ENCODE measurements at places on chromosomes 2 and 18.

DNA sequence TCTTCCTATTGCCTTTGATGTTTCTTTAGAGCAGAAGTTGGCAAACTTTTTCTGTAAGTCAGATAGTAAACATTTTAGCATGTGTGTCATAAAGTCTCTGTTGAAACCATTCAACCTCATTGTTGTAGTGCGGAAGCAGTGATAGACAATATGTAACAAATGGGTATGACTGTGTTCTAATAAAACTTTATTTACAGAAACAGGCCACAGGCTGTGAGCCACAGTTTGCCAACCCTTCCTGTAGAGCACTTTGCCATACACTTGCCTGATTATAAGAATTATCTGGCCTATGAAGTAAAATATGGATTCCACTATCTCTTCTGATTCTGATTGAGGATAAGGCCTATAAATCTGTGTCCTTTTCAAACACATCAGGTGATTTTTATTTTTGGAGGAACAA, 237.4 kb downstream of the DOK6 start:
- no peak for DNase-seq

DNA sequence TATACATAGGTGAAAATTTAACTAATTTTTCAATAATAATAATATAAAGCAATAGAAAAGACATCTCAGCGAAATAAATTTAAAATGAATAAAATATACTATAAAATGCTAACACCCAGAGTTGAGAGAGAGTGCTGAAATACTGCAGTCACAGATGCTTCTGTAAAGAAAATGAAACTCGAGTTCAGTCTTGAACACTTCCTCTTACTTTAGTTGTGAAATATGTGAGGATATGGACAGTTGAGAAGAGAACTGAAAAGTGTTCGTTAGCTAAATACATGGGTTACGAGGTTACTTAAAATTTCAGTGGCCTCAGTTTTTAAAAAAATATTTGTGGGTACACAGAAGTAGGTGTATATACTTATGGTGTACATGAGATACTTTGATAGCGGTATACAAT, 106.8 kb downstream of the DNAH7 start:
- no peak for DNase-seq

DNA sequence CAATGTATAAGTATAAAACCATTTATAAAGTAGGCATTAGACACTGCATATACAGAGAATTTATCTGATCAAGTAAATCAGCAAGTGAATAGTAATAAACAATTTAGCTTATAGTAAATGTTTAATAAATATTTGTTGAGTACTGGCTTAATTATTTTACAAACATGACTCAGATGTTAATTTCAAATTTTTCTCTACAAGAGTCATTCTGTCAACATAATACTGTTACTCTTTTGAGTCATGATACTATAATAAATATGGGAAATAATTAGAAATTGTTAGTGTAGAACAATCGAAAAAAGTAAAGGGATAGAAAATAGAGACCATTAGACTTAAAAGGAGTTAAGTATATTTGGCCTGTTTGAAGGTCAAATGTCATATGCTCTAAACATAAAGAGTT, 133.6 kb upstream of the MC4R start:
- no peak for DNase-seq

DNA sequence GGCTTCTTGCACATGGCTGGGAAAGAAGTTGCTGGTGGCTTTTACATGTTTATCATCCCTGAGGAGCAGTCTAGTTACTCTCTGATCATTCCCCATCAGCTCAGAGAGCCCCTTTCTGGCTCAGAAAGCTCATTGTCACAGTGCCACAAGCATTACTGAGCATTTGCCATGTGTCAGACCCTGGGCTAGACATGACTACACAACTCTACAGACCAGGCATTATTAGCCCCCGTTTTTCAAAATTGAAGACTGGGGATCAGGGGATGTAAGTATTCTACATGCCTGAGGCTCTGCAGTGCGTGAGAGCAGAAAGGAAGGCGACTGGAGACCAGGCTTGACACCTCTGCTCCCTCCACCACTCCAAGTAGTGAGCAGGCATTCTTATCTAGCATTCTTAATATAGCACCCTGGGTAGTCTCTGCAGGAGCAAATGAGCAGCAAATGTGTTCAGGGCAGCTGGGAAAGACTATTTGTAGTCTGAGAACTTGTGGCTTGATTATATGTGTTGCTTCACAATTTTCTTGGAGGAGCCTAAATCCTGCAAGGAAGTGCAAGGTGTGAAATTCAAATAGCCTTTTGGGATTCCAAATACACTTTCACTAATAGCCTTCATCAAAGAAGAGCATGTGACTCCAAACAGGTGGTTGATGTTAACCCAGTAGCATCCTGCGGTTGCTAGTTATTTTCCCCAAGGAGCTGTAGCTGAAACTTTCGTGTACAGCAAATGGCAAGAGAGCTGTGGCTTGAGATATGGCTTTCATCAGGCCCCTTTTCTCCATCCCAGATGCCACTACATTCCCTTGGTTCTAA, 143.2 kb downstream of the DDX1 start:
- DNase-seq = no peak

DNA sequence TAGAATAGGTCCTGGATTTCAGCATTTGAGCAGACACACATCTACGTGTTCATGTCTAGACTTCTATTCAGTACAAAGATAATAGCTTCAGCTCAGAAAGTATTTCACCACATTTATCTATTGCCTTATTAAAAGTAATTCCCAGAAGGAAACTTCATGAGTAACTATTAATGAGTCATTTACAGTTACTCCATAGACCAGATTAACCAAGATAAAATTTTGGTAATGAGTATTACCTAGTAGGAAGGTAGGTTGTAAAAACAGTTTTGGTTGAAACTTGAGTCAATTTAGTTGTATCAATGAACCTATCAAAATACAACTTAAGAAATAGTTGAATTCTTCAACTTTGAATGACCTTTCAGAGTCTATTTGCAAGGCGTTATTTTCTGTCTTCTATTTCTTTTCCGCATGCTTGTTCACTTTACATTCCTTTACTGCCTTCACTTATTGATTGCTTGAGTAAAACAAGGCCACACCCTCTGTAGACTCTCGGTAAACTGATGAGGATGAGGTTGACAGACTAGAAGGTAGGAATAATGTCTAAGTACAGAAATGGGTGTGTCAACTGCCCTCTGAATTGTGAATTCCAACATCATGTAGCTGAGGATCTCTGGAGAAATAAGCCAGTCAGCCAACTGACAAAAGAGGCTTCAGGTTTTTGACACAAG, 1165.6 kb upstream of the ZEB2 start:
- no peak for DNase-seq

DNA sequence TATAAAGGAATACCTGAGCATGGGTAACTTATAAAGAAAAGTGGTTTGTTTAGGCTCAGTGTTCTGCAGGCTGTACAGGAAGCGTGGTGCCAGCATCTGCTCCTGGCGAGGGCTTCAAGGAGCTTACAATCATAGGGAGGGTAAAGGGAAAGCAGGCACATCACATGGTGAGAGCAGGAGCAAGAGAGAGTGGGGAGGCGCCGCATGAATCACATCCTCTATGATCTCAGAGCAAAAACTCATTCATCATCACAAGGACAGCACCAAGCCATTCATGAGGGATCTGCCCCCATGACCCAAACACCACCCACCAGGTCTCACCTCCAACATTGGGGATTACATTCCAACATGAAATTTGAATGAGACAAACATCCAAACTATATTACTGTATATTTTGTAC, 32.5 kb downstream of the R3HDM1 start:
- no peak for DNase-seq

GRCh38 chr2:184560603-184561002, 37.7 kb upstream of the ZNF804A start:
- no peak for DNase-seq

DNA sequence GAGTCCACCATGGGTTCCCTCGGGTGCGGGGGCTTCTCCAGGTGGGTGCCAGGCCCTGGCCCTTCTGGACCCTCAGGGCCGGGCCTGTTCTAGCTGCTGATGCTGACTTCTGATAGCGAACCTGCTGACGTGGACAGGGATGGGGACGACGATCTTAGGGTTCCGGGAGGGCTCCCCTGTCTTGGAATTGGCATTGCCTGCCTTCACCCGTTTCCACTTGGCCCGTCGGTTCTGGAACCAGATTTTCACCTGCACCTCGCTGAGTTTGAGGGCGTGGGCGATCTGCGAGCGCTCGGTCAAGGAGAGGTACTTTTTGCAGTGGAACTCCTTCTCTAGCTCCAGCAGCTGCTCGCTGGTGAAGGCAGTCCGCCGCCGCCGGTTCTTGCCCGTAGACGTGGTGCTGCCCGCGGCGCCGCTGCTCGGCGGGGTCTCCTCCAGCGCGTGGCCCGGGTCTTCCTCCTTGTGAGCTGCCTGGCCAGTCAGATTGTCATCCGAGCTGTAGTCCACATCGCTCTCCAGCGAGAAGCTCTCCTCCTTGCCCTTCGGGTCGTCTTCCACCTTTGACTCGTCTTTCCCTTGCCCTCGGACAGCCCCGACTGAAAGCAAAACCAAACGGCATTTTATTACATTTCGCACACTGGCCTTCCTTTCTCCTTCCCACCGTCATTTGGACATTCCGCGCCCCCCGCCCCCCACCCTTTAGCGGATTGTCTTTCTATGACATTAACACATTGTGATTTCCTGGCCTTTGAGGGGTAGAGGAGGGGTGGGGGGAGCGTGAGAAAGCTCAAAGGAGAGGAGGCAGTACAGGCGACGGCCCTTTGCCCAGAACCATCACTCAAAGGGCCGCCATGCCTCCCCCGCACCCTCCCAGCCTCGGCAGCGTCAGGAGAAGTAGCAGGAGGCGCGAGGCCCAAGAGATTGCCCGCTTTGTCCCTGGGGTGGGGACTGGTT, 2.1 kb downstream of the GBX2 start:
- no peak for DNase-seq

DNA sequence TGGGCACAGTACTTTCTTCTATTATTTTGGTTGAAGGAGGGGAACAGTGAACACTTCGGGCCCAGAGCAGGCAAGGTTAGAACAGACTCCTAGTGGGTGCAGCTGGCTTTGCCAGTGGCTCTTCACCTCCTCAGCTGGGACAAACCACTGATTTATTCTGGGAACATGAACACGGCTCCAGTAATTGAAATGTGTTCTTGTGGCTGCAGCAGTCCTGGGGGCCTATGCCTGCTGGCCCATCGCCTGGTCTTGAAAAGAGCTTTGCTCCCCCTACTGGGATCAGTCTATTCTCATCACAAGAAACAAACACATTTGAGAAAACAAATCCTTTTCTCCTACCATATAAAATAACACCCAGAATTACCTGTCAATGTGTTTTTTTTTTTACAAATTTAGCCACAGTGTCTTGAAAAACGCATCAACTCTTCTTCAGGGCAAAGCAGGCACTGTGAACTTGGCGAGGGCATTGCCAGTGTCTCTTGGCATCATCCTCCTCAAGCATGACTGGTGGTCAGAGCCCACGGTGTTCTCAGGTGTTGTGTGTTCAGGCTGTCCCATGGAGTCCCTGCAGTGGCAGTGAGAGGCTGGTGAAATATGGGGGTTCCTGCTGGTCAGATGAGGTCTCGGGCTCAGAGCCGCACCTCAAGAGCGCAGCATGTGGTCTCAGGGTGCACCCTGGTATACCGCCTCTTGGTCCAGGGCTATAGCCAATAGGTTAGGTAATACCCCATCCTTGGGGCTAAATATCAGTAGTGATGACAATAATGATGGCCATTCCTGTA, 51.3 kb downstream of the RNF144A start:
- DNase-seq = no peak

DNA sequence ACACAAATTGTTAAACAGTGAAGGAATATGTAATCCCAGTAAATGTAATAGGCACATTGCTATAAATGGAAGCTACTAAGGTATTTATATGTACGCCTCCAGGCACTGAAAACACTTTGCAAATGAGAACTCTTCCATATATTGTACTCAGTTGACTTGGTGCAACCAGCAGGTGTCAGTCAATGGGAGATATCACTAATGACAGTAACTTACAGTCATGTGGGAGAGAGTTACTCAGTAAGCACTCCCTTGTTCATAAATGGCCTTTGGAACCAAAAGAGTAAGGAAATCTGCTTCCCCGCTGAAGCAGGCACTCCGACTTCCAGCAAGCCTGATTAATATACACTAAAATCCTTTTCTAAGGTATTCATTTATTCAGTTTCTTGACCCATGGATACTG, 5.9 kb downstream of the MDH1 start:
- no peak for DNase-seq

GRCh38 chr2:33696234-33696633, 97.1 kb upstream of the FAM98A start:
- no peak for DNase-seq

DNA sequence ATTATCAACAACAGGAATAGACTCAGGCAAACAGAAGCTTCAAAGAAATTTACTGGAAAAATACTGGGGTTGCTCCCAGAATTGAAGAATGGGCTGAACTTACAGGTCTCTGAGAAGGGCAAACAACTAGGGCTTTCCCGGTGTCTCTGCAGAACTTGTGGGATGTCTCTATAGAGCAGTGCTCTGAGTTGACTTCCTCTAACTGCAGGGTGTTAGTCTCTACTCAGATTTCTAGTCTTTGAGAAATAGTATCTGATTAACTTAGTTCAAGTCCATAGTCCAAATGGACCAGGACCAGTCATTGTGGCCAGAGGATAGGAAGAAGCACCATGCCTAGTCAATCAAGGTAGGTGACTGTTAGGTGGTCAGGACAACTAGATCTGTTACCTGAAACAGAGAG, 45.8 kb downstream of the LIMS1 start:
- DNase-seq = no peak

GRCh38 chr2:156841321-156841720, 405.1 kb downstream of the GPD2 start:
- DNase-seq = no peak

- DNase-seq = no peak
Observed at GRCh38 chr18:32175265-32175664, 14.6 kb upstream of the MEP1B start.

DNA sequence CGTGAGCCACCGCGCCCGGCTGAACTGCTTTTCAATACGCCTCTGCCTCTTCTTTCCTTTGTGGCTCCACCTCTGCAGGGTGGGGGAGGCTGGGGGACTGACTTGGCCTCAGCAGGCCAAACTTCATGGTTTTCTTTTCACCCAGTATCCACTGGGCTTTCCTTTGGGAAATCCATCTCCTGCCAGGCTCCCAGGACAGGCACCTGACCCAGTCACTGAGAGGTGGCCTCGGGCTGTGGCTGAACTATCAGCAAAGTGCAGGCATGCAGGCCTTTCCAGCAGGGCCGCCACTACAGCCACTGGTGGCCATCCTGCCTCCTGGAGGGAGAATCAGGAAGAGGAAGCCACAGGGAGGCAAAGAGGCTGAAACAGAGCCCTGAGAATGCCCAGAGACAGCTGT, 33.4 kb upstream of the SEMA4C start:
- DNase-seq = no peak

DNA sequence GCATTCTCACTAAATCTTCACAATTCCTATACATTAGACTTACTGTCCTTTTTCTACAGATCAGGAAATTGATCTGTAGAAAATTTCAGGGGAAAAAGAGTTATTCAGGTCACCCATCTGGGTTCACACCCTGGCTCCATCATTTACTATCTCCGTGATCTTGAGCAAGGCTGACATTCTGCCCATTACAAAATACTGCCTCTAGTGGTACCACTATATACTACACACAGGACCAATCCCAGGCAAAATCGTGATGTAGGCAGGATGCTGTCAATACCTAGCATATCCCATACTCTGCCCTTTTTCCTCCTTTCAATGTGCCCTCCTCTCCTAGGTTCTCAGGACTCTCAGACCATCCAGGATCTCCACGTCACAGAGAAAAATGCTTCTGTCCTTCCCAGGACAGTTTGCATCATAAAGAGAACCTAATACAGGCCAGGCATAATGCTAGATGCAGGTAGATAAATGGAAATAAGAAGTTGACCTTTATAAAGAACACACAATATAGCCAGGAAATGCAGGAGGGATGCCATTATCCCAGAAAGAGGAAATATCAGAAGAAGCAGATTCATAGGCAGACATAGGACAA, 101.9 kb downstream of the CDH20 start:
- DNase-seq = no peak
